ENCODE measurements at places on chromosomes 3 and 15.

DNA sequence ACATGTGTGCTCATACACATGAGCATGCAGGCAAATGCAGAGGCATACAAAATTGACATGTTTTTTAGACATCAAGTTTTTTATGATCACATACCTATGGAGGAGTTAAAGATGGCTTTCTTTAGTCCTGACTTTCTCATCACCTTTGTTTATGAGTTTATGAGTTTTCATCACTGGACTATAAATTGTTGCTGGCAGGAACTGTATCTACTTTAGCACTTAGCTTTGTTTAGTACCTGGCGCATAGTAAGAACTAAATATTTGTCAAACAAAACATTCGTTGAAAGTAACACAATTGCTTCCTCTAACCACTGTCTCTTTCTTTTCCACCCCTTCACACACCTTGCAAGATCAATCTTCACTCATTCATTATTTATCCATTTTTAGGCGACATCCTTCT lies 182.6 kb downstream of the SUCNR1 start:
- DNase-seq, result no peak

- DNase-seq, result no peak
Measured at GRCh38 chr3:150371741-150372254, 36.3 kb upstream of the TSC22D2 start.

- DNase-seq, result peak; percentile 14
Measured at GRCh38 chr3:160885791-160886286, 129.8 kb downstream of the PPM1L start.

DNA sequence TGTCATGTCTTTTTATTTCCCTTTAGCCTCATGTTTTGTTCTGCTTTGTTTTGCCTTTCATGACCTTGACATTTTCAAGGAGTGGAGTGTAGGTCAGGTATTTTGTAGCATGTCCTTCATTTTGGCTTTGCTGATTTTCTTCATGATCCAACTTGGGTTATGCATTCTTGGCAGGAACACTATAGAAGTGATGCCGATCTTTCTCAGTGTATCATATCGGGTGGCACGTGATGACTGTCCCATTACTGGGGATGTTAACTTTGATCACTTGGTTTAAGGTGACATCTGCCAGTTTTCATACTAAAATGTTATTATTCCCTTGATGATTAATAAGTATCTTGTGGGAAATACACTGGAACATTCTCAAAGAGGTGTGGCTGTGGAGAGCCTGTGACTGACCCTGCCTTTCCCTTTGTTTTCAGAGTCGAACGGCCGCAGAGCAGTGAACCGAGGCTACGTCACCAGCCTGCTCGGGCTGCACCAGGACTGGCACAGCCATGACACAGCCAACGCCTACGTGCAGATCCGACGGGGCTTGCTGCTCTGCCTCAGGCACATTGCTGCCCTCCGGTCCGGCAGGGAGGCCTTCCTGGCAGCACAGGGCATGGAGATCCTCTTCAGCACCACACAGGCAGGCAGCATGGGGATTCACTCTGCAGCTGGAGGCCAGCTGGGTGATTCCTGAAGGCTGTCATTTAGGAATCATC lies 167.7 kb downstream of the AGBL1 start:
- no peak for DNase-seq
